ENCODE measurements at places on chromosomes 4 and X.

DNA sequence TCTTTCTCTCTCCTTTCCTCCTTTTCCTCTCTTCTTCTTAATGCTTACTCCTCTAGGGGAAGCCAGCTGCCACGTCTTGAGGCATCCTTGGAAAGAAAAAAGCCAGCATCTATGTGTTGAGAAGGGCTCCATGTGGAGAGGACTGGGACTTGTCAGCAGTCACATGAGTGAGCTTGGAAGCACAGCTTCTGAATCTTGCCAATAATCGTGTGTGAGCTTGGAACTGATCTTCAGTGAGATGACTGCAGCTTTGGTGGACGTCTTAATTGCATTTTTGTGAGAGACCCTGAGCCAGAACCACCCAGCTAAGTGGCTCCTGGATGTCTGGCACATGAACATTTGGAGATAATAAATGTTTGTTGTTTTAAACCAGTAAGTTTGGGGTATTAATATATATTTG lies 371.7 kb downstream of the SLITRK2 start:
- no peak for DNase-seq

DNA sequence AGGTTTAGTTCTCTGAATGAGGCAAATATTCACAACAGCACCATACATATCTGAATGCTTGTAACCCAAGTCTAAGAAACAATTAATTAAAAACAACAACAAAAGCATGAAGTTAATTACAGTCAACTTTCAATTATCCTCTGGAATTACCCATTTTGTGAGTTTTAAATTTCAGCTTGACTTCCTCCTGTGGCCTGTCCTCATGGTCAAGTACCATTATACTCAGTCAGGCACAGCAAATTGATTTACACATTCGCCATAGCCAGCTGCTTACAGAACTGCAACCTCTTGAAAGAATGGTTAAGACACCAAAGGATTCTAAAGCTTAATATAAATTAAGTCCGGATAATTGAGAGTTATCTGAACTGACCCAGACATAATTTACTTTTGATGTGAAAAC lies 306.5 kb downstream of the CAMK2D start:
- DNase-seq = no peak

DNA sequence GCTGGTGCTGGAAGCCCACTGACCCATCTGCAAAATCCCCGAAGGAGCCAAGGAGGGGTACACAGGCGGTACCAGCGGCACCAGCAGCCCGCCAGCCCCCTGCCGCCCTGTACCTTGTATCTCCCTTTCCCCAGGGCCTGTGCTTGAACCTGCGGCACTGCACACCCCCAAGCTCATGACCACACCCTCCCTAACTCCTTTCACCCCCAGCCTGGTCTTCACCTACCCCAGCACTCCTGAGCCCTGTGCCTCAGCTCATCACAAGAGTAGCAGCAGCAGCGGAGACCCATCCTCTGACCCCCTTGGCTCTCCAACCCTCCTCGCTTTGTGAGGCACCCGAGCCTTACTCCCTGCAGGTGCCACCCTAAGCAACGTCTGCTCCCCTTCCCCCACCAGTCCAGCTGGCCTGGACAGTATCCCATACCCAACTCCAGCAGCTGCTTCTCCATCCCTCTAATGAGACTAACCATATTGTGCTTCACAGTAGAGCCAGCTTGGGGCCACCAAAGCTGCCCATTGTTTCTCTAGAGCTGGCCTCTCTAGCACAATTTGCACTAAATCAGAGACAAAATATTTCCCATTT lies 94.9 kb downstream of the LARP1B start:
- no peak for DNase-seq

- DNase-seq = no peak
These were observed 110.9 kb upstream of the BMP2K start for GRCh38 chr4:78665216-78665770.

GRCh38 chr4:127759228-127759820 lies 22.8 kb upstream of the HSPA4L start:
- no peak for DNase-seq

All from smooth muscle cell of the brain vasculature (primary cell).